NCI-H1092 treated with DMSO at 0.1 percent for 48 hours (cell line): ENCODE measurements at places on chromosomes 1 and 21.

DNA sequence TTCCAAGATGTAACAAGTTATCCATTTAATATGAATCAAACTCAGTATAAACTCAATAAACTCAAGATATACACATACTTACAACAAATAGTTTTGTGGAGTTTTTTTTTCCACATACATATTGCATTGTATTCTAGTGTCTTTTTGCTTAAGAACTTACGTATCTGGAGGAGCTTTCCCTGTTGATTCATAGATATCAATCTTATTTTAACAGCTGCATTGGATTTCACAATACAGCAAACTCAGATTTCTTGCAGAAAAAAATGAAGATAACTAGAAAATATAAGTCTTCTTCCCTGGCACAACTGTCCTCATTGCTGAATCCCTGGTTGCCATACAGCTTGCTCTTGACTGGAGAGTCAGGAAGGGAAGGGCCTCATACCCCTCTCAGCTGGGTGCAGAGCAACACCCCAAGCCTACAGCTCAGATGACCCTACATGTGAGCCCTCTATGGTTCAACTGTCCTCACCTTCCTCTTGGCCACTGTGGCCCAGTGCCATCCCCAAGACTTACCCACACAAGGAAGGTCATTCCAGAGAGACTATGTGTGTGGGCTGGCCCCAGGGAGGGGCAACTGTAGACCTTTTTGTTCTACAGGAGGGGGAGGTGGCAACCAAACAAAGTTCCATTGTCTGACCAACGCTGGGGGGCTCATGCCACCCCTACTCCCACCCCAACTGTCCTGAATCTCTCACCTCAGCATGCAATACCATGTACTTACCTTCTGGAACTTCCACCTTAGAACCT lies 1.7 kb downstream of the MPZ start:
- DNase-seq = no peak

DNA sequence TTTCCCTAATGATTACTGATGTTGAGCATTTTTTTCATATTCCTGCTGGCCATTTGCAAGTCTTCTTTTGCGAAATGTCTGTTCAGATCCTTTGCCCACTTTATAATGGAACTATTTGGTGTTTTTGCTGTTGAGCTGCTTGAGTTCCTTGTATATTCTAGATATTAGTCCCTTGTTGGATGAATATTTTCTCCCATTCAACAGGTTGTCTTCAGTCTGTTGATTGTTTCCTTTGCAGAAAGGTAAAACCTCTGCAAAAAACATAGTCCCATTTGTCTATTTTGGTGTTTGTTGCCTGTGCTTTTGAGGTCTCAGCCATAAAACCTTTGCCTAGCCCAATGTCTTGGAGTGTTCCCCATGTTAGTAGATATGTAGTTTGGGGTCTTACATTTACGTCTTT lies 78.0 kb upstream of the GUCA2B start:
- DNase-seq = no peak

DNA sequence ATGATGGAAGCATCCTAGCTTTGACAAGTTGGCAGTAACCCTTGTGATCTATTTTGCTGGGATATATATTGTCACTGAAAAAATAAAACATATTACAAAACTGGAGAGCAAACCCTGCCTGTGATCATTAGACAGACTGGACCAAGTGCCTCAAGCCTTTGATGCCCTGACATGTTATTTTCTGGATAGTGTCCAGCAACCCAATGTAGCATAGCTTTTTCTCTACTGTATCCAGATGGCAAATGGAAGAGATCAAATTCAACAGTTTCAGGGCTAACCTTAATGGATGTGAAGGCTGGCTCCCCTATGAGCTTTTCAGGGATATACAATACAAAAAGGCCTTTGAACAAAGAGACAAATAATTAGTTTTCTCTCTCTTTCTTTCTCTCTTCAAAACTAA lies 25.1 kb downstream of the WARS2 start:
- peak; percentile 81 for DNase-seq

DNA sequence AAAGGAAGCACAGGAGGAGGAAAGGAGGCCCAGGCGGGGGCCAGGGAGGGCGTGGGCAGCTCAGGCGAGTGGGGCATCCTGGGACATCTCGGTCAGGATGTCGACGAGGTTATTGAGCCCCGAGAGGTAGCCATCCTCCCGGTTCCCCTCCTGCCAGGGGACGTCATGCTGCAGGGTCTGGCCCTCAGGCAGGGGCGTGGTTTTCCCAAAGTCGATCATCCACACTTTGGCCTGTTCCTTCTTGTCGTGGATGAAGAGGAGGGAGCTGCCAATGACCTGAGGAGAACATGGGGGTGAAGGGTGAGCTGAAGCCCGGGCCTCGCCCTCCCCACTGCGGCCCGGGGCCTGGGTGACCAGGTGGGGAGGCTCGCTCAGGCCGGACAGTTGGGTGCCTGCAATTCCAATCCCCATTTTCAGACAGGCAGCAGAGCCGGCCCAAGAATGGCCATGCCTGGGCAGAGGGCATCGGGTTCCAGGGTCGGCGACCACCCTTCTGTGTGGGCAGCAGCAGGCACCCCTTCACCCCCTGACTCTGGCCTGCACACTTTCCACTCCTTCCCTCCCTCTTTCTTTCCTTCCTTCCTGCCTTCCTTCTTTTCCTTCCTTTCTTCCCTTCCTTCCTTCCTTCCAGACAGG lies 86.2 kb downstream of the STUM start:
- no peak for DNase-seq

GRCh38 chr1:234241941-234242490 lies 131.2 kb upstream of the COA6 start:
- DNase-seq = no peak

DNA sequence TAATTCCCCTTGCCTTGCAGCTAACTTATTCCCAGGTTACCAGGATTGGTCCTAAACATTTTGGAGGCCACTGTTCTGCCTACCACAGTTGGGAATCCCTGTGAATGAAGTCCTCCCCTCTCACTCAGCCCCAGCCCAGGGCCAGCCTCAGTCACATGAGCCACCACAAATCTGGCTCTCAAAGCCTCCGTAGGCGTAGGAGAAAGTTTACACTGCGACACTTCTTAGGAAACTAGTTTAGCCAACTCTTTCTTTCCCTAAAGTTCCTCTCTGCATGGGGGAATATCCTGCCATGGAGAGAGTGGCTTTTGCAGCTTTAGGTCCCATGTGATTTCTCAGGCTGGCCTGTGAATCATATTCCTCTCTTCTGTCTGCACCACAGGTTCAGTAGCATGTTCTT lies 45.7 kb upstream of the ETV3 start:
- no peak for DNase-seq

GRCh38 chr1:94538243-94538827 lies 3.2 kb downstream of the F3 start:
- DNase-seq = no peak

DNA sequence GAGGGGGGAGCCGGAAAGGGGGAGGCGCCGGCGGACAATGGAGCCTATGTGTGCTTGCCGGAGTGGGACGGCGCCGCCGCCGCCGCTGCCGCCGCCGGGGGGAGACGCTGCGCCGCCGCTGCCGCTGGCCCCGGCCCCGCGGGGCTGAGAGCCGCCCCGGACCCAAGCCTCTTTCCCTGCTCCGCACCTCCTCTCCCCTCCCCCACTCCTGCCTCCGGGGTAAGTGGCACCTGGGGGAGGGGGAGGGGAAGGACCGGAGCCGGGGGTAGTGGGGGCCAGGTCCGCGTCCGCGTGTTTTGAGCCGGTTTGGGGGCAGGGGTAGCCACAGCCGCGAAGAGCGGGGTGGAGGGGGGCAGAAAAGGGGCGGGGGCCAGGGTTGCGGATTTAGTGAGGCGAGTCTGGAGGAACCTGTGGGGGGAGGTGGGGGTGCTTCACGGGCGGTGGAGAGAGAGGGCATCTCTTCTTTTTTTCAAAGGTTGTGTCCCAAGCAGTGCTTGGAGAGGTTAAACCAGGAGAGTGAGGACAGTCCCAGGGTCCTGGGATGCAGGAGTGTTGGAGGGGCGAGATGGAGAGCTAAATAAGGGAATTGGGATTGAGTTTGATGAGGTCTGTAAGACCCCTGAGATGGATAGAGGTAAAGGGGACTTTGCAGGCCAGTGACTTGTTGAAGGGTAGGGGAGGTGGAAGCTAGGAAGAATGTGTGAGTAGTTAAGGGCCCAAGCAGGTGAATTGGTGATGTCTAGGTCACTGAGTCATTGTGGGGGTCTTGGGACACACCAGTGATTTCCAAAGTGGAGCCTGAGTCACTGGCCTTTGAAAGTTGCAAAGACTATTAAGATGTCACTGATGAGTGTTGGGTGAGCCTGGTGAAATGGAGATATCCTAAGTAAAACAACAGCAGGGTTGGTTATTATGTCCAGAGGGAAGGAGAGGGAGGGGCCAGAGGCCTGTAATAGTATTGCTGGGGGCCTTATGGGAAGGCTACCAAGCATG lies 59.1 kb downstream of the BCL9 start:
- no peak for DNase-seq

DNA sequence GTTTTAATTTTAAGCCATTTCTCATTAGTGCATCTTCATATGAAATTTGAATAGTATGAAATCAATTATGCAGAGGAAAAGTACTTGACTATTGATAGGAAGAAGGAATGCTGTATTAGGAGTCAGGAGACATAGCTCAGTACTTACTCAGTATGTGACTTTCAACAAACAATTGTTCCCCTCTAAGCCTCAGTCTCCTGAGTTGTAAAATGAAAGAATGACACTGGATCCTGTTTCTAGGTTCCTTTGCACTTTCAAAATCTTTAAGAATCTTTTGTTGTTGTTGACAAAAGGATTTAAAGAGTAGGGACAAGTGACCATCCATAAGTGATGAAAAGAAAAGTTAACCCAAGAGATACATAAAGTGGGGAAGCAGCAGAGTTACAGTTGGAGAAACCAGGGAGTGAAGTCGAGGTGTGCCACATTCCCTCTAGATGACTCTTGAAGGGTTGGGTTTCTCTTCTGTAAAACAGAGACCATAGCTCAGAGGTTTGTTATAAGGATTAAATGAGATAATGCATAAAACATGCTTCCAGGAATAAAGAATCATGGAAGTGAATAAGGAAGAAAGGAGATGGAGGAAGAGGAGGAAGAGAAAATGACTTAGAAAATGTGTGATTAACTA lies 105.7 kb upstream of the KCNJ15 start:
- DNase-seq = no peak

DNA sequence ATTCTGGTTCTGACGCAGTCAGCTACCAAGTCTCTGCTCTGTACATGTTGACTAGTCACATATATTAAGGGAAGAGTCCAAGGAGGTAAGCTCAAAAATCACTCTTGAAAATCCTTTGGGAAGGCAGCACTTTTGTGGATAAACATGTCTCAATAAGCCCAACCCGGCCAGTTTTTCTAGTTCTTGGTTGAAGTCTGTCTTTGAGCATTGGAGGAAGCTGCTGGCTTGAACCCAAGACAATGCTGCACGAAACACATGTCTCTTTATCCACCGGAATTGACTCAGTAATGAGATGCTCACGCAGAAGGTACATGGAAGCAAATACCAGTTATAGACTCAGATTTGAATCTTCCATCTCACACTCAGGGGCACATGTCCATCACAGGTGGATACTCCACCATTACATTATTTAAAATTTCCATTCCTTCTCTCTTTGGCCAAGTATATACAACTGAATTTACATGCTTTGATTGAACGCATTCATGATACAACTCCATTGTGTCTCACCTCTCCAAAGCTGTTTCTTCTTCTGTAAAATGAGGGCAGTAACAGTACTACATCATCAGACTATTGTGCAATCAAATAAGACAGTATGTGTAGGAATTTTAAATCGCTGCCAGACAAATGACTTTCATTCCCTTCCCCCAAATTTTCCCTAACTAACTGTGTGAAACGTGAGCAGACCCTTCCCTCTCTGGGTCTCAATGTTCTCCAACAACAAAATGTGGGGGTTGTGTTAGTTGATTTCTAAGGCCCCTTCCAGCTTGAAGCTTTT lies 9.6 kb upstream of the GUCA2A start:
- no peak for DNase-seq

GRCh38 chr1:48442864-48443619 lies 29.0 kb downstream of the SPATA6 start:
- no peak for DNase-seq

DNA sequence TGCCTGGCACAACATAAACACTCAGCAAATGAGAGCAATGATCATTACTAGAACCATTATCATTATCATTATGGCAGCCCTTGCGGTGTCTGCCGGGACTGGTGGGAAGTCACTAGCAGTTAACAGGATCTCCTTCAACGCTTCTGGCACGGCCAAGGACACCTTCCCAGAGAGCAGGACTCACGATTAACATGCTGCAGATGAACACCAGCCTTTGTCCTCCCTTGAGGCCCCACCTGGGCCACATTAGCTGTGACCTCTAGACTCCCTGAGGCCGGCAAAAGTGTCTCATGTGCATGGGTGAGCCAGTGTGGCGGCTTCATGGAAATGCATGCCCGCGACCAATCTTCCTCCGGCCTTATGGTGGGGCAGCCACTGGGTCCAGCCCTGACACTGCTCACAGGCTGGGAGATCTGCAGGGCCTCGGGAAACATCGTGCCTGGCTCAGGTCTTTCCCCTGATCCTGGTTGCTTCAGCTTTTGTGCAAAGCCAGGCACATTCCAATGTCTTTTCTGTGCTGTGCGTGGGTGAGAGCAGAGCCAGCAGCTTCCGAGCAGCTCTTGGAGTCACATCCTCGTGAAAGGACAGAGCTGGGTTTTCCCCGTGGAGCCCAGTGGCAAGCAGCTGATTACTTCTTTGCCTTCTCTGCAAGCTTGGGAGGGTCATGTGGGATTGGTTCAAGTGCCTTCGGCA lies 107.3 kb downstream of the HMGB4 start:
- no peak for DNase-seq
